ENCODE measurements at places on chromosomes 1 and 21.

GRCh38 chr1:50930965-50931737, 28.9 kb downstream of the FAF1 start:
- no peak for DNase-seq

DNA sequence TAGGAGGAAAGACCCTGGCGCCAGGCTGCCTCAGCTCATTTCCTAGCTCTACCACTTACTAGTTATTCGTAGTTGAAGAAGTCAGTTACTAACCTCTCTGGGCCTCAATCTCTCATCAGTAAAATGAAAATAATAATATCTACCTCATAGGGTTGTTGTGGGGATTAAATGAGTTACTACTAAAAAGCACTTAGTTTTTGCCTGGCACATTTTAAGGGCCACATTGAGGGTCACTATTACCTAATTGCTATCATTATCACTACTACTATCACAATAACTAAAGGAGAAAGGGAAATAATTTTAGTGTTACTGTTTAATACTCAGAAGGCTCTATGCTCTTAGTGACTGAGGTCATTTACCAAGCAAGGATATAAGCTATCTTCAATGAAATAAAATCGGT, 25.0 kb downstream of the TRIT1 start:
- DNase-seq, result no peak

- peak; percentile 42 for DNase-seq
Measured at GRCh38 chr1:73500154-73500553, 697.8 kb downstream of the LRRIQ3 start.

DNA sequence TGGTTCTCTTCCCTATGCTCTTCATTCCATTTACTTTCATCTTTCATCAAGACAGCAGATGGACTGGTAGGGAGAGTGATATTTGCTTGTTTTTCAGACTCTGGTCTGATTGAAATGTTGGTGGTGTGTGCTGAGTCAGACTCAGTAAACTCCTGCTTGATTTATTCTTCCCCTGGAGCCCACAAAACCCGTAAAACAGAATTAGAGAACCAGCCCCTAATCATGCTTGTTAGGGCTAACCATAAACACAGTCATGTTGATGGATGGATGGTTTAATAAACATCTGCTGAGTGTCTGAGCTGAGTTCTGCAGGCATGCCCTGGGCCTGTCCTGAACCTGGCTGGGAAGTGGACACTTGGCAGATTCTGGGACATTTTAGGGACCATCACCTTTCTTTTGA, 24.8 kb downstream of the NOS1AP start:
- DNase-seq, result peak; percentile 47

- peak; percentile 40 for DNase-seq
Measured at GRCh38 chr1:116694524-116694923, 27.0 kb upstream of the IGSF3 start.

Data from NCI-H69 (cell line).